ENCODE measurements at places on chromosomes 16 and 17.
A peak's percentile ranks its signal among the peaks of the same experiment; 100 is the strongest.

GRCh38 chr16:57262841-57263540, 17.9 kb downstream of the ARL2BP start:
- DNase-seq, result no peak

- DNase-seq, result no peak
Observed at GRCh38 chr16:84332975-84333684, 35.2 kb upstream of the ATP2C2 start.

GRCh38 chr17:58249270-58250133, 11.1 kb downstream of the LPO start:
- DNase-seq, result peak; percentile 12

DNA sequence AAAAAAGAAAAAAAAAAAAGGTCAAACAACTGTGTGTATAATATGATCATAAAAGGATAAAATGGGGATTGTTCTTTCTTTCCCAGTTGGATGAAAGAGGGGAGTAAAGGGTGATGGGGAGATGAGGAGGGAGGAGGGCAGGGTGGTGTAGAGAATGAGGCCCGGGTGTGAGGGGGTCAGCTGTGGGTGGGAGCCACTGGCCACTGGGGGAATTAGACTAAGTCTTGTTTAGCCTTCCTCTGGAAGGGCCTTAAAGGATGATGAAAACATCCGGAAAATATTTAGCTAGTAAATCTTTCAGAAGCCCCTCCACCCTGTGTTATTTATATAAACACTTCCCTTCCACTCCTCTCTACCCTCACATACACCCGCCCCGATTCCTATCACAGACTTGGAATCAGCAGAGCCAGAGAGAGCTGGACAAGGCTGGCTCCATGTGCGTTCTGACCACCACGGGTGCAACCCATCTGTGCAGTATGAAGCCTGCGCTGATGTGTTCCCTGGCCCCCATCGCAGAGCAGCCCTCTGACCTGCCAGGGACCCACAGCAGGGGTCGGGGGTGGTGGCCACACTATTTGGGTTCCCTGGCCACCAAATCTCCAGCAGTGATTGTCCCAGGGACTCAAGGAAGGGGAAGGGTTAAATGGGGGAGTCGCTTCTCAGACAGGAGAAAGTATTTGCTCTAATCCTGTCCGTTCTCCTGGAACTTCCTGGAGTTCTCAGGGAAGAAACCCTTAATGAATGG, 72.7 kb downstream of the GAS7 start:
- no peak for DNase-seq

- no peak for DNase-seq
Observed at GRCh38 chr17:68657166-68657565, 56.0 kb upstream of the FAM20A start.

- DNase-seq, result no peak
Observed at GRCh38 chr16:16021988-16022682, 72.7 kb downstream of the ABCC1 start.

- no peak for DNase-seq
Observed at GRCh38 chr16:87806261-87806640, 40.5 kb upstream of the KLHDC4 start.

DNA sequence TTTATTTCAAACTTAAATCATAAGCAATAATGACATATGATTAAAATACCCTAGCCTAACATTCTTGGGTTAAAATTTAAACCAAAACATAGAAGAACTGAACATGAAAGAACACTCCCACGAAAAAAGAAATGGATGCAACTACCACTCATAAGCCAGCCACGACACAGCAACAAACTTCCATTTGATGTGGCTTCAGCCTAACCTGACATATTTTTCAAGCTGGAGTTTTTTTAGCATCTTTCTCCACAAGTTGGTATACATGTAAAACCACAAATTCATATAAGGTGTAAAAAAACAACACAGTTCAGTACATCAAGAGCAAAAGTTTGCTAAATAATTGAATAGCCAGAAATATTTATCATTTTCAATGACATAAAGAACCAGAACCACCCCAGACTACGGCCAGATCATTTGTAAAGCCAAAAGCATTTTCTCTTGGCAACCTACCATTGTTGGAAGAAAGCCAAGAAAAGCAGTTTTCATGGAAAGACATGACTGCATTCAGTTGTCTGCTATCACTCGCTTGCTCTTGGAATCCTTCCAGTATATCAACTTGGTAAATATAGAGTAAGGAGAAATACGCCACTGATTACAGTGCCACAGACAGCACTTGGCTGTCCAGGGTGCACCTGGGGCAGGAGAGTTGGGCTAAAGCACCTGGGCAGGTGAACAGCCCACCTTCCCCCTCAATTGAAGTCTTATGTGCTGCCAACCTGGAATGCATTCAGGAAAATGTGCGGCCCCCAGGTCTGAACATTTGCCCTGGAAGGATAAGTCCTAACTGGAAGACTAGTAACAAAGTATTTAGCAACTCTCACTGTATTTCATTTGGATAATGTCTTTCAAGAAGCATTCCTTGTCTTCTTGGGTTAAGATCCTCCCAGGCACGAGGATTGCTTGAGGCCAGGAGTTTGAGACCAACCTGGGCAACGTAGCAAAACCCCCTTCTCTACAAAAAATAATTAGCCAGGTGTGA, 60.5 kb downstream of the CREBBP start:
- DNase-seq, result peak; percentile 26
